Left cardiac atrium (tissue), 4 donors: ENCODE measurements at places on chromosomes 1 and 21. TPM values are rescaled to one million over a fixed set of nuclear protein-coding genes. Genes with fewer than 3 reads are reported as not detected.

DNA sequence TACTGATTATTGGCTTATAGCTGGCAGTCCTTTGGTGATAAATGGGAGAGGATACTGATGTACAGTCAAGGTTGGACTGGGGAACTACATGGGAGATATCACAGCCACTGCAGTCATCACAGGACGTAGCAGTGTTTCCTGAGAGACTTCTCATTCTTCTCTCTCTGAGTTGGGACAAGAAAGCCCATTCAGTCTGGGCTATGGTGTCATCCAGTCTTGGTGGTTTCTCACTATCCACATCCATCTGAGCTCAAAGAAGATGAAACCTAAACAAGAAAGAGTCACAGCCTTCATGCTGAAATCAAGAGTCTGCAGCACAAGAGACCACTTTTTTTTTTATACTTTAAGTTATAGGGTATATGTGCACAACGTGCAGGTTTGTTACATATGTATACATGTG is 12.8 kb upstream of the CD53 start:
- no peak for DNase-seq

DNA sequence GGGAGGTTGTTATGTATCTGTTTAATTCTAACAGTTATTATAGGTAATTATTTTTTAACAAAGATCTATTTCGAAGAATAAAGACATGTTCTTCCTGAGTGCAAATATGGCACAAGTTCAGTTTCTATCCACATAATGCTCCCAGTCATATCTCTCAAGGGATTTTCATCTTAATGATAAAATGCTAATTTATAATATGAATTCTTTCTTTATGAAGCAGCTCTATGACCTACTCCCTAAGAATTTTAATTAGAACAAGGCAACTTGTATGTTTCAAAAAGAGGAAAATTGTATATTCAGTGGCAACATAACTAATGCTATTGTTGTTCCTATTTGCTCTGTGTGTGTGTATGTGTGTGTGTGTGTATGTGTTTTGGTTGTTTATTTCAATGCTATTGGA is 1222.1 kb upstream of the NCAM2 start:
- no peak for DNase-seq

DNA sequence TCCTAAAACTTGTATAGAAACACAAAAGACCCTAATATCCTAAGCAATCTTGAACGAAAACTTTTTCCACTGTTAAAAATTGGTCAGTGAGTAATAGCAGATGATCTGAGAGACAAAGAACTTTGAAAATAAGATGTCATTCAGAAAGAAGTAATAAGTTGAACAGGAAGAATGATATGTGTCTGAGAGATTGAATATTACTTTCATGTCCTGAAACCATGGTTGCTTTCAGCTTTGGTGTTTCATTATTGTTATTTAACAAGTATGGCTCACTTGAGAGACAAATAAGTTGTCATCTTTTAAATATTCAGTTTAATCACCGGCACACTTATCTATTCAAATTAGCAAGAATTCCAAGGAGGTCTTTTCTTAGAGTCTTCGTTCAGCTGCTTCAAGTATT is 11.4 kb downstream of the PRKACB start:
- DNase-seq: no peak

GRCh38 chr1:32468791-32469190 is 3.9 kb downstream of the ZBTB8B start:
- DNase-seq: no peak

The SERPINC1 gene
- 0.21 TPM for total RNA-seq
